ENCODE measurements at places on chromosomes 2 and 18.

DNA sequence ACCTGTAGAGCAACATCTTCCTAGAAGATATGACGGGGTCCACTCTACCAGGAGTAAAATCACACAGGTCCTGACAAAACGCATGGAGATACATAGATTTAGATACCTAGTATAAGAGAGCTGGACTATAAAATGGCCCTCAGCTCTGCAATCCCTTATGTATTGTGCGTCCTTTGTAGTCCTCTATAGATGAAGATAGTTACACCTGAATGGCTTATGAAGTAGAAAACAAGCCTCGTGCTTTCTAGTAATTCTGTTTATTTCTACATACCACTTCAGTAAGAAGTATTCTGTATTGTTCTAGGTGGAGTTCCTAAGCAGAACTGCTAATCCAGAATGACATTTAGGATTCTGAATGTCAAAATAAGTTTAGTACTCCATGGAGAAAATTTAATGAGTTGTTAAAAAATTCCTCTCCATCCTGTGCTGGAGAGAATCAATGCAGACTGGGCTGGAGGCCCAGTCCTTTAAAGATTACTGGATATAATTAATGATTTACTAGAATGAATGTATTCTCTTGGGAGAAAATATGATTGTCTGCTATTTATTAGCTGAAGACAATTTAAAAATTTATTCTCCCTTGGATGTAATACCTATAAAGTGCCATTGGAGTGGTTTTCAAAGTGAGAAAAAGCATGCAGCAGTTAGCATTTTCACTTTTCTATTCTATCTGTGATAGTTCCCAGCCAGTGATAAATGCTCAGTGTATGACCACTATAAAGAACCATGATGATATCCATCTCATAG is 147.3 kb upstream of the UNC80 start:
- DNase-seq: no peak

- DNase-seq: no peak
Observed at GRCh38 chr2:180720829-180721228, 259.6 kb upstream of the UBE2E3 start.

GRCh38 chr18:57889841-57890240 is 86.7 kb upstream of the ATP8B1 start:
- no peak for DNase-seq

GRCh38 chr2:75098856-75099255 is 100.5 kb downstream of the TACR1 start:
- DNase-seq: no peak

- DNase-seq: no peak
Observed at GRCh38 chr2:86368161-86368824, 30.9 kb upstream of the REEP1 start.

GRCh38 chr18:46894124-46894523 is 23.2 kb downstream of the PIAS2 start:
- no peak for DNase-seq

DNA sequence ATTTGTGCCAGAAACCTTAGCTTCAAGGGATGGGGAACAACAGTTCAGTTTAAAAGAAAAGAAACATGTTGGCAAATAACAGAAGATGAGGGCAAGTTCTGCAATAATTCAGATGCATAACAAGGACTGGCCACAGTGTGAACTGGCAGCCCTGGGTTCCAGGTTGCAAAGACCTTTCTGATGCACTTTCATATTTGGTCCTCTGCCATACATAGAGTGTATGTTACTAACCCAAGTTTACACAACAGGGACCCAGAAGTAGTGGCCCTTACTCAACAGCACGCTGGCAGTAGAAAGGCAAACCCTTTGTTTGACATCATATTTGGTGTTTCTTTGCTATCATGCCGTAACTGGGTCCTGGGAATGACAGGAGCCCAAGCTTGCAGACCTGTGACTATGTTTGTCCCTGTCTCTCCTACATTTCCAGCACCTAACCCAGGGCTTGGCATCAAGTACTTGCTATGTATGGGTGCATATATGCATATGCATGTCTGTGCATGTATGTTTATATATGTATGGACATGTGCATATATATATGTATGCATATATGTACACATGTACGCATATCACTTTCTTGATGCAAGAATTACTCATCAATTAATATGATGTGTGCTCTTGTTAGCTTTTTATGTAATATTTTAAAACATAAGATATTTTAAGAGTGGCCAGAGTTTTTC is 94.3 kb downstream of the MBP start:
- DNase-seq: no peak

GRCh38 chr2:200342654-200343053 is 36.2 kb downstream of the SPATS2L start:
- DNase-seq: no peak

DNA sequence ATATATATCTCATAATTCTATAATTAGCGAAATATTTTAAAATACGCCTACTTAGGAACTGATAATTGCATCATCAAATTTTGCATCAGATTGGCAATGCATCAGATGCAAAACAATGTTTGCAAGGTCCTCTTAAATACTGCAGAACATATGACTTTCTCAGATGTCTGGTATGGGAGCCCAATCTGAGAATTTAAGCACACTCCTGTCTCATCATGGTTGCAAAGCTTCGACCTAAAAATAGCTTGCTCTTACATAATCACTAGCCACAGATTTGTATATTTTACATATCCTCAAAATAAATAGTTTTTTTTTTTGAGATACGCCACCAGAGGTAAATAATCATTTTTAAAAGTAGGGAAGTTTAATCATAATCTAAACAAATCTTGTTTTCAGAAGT is 123.2 kb downstream of the CABYR start:
- no peak for DNase-seq

GRCh38 chr2:172214252-172214651 is 111.6 kb upstream of the DLX2 start:
- DNase-seq: no peak

DNA sequence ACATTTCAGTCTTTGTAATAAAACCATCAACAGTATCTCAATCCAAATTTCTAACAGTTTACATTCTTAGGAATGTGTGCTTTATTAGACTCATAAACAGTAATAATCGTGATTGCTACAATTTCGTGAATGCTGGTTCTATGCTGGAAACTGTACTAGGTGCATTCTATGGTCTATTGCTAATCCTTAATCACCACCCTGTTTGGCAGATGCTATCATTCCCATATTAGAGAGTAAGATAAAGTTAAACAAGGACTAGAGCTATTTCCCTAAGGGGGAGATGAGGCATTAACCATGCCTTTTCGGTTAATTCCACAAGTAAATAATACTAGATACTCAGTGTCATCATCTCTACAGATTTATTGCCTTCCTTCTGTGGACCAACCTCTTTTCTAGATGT is 244.0 kb downstream of the PAX3 start:
- DNase-seq: no peak

- DNase-seq: no peak
Observed at GRCh38 chr2:164073101-164074074, 337.6 kb upstream of the FIGN start.

DNA sequence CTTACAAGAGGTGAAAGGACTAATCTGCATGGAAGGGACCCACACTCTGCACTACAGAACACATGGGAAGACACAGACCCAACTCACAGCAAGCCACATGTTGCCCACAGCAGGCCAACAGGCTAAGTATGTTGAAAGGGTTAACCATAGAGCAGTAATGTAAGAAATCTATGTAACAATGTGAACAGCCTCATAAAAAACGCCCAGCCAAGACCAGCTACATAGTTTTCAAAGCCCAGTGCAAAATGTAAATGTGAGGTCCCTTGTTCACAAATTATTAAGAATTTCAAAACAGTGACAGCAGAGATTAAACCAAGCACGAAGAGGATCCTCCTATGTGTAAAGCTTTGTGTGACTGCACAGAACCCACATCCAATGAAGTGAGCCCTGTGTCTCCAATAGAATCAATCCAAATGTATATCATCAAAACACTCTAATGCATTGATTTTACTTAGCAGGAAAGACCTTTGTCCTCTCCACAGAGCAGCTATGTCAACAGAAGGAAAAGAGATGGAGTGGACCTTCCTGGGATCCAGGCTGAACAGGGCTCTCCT is 210.1 kb downstream of the AGPS start:
- no peak for DNase-seq

DNA sequence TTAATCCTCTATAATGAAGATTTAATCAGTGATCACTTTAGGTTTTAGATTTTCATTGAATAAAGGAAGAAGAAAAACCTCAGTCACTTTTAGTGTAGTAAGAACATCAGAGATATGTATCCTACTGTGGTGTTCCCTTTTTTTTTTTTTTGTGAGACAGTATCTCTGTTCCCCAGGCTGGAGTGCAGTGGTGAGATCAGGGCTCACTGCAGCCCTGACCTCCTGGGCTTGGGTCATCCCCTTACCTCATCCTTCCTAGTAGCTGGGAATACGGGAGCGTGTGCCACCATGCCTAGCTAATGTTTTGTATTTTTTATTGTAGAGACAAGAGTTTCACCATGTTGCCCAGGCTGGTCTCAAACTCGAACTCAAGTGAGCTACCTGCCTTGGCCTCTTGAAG is 5.1 kb downstream of the SLC39A10 start:
- DNase-seq: no peak

DNA sequence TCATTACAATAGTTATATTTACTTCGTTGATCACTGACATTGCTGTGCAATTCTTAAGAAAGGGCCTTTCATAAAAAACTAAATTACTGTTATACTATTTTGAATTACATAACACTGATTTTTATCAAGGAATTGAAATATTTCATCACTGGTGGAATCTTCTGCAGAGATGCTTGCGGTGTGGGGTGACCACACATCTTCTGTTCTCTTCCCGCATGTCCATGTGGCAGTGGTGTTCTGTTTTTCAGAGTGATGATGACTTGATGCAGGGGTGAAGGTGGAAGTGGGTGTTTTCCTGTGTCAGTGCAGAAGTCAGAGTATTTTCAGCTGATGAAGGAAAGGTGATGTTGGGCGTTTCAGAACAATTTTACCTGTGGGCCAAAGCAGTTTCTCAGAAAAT is 7.0 kb downstream of the CNDP2 start:
- DNase-seq: no peak

DNA sequence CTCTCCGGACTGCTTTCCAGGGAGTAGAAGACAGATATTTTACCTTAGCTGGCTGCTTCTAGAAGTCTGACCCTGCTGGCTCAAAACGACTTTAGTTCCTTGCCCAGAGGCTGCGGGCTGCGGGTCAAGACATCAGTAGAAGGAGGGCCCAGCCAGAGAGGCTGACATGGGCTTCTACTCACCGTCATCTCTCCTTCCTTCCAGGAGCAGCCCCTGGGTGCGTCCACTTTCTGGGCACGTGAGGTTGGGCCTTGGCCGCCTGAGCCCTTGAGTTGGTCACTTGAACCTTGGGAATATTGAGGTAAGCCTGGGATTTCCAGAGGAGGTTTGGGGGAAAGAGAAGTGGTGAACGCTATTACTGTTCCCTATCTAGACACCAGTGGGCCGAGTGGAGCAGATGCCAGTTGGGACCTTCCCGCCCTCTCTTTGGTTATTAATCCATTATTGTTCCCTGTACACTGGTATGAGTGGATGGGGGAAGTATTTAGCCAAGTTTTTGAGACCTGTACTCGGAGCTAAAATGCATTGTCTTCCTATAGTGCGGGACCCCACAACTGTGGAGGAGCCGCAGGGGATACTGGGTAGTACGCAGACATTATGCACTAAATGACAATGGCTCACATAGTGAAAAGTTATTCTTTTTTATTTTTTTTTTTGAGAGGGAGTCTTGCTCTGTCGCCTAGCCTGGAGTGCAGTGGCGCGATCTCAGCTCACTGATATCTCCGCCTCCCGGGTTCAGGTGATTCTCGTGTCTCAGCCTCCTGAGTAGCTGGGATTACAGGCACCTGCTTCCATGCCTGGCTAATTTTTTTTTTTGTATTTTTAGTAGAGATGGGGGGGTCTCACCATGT is 26.3 kb upstream of the CASP8 start:
- no peak for DNase-seq

GRCh38 chr2:46308081-46308480 is 10.9 kb downstream of the EPAS1 start:
- DNase-seq: no peak

DNA sequence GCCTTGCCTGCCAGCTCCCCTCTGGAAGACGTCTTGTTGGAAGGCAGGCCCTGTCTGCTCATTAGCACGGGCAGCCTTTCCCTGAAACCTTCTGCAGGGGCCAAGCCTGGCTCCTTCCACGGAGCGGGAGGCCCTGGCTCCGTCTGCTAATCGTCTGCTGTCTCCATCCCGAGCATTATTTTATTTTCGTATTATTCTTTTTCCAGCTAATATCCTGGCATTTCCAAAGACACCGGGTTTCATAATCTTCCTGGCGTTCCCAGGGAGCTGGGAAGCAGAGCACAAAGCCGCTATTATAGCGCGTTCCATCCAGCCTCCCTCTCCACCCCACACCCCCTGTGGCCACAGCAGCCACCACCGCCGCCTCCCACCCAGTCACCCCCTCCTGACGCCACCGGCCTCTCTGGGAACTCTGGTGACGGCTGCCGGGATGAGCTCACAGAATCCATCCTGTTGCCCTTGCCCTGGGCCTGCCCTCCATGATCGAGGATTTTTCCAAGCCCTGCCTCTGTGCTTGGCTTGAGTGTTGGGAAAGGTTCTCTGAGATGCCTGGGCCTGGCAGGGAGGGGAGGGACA is 125.5 kb downstream of the DYSF start:
- DNase-seq: no peak

GRCh38 chr2:236828820-236829219 is 256.9 kb upstream of the COPS8 start:
- no peak for DNase-seq

DNA sequence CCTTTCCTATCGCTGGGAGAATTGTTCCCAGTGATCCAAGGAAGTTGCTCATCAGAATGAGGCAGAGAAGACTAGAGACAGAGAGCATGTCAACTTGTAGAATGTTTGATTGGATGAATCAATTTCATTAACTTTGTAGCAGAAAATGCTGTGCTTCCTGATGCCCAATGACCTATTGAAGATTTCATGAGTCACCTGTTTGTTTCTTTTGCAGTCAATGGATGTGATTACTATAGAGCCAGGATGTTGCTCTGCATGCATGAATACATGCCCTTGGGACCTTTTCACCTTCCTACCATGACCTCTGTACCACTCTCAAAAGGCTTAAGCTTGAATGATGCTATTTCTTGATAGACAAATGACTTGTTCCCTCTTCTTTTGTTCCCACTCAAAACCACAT is 23.3 kb downstream of the SCG2 start:
- no peak for DNase-seq

DNA sequence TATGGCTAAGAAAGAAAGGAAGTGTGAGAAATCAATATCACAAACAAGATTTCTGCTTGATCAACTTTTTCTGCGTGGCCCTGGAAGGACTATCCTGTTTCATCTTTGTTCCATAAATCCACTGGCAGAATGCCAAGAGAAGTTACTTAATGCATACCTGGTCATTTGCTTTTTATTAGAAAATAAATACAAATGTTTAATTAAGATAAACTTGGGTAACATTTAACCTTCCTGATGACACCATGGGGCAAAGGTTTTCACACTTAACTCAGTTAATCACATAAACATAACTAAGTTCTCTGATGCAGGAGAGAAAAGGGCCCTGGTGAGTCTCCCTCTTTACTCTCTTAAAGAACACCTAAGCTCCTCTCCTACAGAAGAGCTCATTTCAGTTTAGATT is 203.3 kb downstream of the AFF3 start:
- no peak for DNase-seq

GRCh38 chr2:25380586-25381375 is 39.1 kb upstream of the DNMT3A start:
- DNase-seq: no peak
